ENCODE measurements at places on chromosomes 2 and 18.

- peak; percentile 61 for DNase-seq
Observed at GRCh38 chr2:44955593-44956392, 14.3 kb downstream of the SIX3 start.

- DNase-seq = no peak
Observed at GRCh38 chr2:18625563-18625962, 36.2 kb upstream of the NT5C1B start.

DNA sequence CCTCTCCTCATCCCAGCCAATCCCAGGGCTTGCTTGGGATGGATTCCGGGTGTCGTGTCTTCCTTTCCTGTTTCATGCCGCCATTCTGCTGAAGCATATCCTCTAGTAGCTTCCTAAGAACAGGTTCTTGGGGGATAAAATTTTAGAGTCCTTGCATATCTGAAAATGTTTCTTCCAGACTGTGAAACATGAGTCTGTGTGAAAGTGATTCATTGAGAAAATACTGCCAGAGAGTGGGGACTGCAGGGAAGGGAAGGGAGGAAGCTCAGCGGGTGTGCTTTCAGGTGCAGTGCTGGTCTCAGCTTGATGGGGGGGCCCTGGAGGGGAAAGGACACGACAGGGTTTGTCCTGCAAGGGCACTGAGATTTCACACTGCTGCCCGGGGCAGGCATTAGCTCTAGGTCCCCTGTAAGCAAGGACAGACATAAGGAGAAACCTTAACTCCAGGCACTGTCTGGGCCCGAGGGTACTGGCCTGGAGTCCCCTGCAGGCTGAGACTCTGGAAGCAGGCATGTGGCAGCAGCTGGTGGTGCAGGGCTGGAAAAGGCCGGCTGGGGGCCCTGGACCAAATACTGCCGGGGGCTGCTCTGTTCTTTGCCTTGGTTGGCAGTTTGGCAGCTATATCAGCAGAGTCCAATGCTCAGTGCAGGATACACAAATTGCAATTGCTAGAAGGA is 97.6 kb upstream of the HS6ST1 start:
- DNase-seq = no peak

- DNase-seq = no peak
Observed at GRCh38 chr18:63258749-63259566, 60.6 kb downstream of the BCL2 start.

- no peak for DNase-seq
Observed at GRCh38 chr2:37858400-37858711, 66.7 kb upstream of the RMDN2 start.

GRCh38 chr2:174682578-174683391 is 81.5 kb downstream of the CHRNA1 start:
- peak; percentile 56 for DNase-seq

DNA sequence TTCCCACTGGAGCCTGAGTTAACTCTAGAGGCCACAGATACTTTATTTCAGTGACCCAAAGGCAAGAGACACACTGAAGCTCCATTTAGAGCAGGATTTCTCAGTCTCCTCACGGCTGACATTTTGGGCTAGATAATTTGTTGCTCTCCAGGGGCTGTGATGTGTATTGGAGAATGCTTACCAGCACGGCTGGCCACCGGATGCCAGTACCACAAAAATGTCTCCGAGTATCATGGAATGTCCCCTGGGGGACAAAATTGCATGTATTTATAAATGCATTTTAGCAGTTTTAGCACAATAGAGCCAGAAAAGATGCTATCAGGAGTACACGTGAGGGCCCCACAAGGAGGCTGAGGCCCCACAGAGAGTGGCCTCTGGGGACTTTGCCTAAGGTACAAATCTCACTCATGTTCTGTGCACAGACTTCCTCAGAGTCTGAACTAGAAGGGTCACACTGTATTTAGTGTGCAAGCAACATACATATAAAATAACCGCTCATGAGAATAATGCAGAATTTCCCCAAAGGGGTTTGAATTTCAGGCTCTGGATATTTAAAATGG is 20.5 kb upstream of the DCC start:
- DNase-seq = no peak

DNA sequence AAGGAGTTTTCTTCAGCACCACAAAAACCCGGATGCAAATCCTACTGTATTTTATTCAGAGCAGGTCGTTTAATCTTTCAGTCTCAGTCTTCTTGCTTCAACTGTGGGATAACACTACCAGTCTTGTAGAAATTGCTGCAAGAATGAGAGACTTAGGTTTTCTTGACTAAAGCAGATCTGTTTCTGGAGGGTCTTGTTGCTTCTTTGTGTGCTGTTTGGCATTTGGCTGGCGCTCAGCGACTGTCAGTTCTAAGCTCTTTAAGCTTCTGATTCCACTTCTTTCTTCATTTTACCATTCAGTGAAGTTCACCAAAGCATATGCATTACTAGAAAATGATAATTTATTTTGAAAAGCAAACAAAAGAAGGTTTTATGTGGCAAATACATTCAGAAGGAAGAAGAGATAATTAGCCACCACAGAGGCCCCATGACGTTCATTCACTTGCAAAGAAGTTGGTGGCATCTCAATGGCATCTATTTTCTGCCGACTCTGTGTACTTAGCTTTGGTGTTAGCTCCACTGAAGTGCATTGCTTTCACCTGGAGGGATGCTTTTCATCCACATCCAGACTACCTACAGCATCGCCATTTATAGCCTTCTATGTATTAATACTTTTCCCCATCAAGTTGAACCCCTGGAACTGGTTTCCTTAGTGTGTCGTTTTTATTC is 53.7 kb downstream of the TRIB2 start:
- DNase-seq = no peak

DNA sequence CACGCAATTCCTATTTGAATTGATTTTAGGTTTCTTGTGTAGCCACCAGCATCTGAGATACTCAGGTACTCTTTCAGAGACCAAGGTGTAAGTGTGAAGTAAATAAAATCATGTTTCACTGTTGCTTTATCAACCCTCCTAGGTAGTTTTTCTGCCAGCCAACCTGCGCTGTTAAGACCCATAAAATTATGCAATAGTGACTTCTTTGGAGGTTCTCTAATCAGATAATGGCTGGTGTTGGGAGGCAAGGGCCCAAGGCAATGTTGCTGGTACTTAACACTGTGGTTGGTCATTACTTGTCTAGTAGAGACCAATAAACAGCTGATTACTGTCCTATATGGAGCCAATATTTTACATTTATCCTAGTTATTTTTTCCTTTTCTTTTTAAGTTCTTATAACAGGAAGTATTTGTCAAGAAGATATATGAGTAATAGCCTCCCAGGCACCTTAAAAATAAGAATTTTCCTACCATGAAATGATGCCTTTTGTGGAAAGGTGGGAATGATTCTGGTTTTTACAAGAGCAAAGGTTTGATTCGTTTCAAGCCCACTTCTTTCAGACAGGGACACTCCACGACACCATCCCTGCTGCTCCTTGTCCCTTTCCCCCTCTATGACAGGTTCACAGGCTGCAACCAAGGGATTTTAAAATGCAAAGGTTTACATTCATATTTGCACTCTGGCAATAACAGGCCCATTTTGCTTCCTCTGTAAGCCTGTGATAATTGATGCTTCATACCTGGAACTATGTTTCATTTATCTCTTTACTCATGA is 259.3 kb downstream of the MEIS1 start:
- DNase-seq = no peak

DNA sequence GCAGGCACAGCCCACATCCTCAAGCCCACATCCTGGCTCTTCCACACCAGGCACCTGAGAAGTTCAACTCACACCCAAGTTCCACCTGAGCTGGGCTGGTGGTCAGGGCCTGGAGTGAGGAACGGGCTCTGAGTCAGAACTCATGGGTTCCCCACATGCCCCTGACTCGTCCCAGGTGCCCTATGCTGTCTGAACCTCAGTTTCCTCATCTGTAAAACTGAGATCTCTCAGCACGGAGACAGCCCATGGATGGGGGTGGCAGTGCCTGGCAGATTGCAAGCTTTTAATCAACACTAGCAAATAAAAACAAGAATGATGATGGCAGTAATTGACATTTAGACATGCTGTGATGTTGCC is 307.8 kb downstream of the NDUFA10 start:
- no peak for DNase-seq

- DNase-seq = no peak
Observed at GRCh38 chr18:61908661-61909060, 15.9 kb upstream of the RNF152 start.

All from CD4-positive, alpha-beta T cell treated with Interleukin-15 for 1 hour (primary cell).